ENCODE measurements at places on chromosomes 6 and 20.

GRCh38 chr20:13426870-13427269 is 205.8 kb downstream of the ISM1 start:
- no peak for DNase-seq

- no peak for DNase-seq
These were observed 16.8 kb downstream of the SRSF3 start for GRCh38 chr6:36610956-36611336.

DNA sequence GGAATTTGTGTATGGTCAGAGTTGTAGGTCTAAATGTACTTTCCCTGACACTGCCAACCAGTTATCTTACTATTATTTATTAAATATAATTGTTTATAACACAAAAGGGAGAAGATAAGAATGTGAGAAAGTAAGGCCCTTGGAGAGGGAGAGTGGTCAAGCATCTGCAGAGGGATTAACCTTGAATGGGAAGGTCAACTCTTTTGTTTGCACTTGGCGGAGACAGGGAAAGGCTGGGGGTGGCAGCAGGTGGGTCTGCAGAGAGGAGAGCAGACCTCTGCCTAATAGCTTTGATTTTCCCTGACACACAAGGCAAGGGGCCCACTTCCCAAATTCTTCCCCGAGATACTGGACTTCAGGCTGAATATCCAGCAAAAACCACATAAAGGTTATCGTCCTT is 4.2 kb downstream of the LRP11 start:
- DNase-seq, result no peak

DNA sequence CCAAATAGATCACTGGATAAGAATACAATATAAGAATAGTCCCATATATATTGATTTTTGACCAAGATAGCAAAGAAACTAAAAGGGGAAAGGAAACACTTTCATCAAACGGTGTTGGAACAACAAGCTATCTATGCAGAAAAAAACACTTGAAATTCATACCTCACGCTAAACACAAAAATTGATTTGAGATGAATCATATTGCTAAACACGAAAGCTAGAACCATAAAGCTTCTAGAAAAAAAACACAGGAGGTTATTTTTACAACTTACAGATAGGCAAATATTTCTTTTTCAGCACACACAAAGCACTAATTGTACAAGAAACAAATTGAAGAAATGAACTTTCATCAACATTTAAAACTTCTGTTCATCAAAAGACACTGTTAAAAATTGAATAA is 36.7 kb upstream of the TMEM14A start:
- DNase-seq, result no peak

DNA sequence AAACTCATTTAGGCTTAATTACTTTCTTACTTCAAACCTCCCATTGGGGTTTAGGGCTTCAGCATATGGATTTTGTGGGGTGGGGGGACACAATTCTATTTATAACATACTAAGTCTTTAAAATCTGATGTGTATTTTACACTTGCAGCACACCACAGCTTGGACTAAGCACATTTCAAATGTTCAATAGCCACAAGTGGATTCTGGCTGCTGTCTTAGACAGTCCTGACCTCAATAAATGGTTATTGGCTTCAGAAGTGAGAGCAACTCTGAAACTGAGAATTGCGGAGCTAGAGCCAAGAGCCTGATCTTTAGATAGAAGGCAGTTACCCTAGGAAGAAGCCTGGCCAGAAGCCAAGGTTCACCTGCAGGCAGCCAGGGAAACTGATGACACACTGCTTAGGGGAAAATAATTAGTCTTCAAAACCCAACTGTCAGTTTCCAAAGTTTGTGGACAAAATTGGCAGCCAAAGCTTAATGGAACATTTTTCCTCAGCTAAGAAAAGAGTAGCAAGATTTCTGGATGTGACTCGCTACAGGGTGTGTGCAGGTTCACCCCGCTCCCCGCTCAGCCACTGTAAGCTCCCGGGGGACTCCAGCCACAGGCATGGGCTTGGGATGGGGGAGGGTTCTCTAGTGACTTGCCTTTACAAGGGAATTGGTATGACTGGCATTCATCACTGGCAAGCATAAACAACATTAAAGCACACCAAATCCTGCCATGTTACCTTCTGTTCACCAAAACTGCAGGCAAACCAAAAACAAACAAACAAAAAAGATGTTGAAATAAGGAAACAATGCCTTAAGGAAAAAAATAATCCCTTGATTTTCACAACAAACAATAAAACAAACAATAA is 219.8 kb downstream of the TFAP2A start:
- DNase-seq, result no peak

- DNase-seq, result no peak
These were observed 69.4 kb downstream of the MBOAT1 start for GRCh38 chr6:20142866-20143265.

GRCh38 chr6:150159757-150160156 is 16.9 kb downstream of the PPP1R14C start:
- no peak for DNase-seq

- DNase-seq, result no peak
These were observed 24.9 kb upstream of the IRF4 start for GRCh38 chr6:366389-367297.

- no peak for DNase-seq
These were observed 23.6 kb upstream of the BTBD3 start for GRCh38 chr20:11894062-11894461.

GRCh38 chr6:149851461-149852110 is 12.6 kb downstream of the LRP11 start:
- DNase-seq, result no peak

- peak; percentile 36 for DNase-seq
These were observed 13.3 kb upstream of the MYT1 start for GRCh38 chr20:64150756-64151632.

- peak; percentile 29 for DNase-seq
These were observed 32.6 kb upstream of the SERPINB9 start for GRCh38 chr6:2935566-2936291.

- DNase-seq, result peak; percentile 22
These were observed 10.9 kb downstream of the FOXC1 start for GRCh38 chr6:1620504-1621069.

- DNase-seq, result no peak
These were observed 979 bp downstream of the ZNF133 start for GRCh38 chr20:18289306-18289705.

DNA sequence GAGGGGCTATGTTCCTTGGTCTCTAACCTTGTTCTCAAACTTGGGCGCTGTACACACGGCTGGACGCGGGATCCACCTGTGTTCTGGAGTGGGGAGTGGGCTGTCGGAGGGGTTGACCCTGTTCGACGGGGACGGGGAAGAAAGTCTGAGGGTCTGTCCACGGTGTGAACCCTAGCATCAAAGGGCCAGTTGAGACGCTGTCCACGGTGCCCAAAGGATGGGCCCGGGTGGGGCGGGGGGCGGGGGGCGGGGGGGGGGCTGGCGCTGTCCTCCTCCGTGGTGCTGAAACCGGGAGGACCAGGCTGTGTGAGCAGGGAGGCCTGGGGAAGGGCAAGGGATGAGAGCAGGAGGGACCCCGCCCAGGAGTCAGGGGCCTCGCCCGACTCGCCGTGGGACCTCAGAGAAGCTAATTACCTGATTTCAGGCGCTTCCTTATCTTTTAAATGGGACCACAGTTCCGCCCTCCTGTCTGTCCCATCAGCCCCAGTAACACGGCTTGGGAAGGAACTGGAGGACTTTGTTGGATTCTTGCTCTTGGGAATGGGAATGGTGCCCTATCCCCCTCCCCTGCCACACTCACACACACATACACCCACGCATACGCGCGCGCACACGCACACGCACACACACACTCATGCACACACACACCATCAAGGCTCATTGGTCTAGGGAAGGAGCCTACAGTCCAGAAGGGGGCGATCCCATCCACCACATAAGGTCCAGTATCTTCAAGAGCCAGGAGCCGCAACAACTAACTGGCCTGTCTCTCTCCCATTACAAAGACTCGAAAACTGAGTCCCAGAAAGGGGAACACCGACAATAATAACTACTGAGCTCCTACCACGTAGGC is 1.0 kb upstream of the VSTM2L start:
- DNase-seq, result peak; percentile 65

- DNase-seq, result no peak
These were observed 93.3 kb downstream of the CRYBG1 start for GRCh38 chr6:106453756-106454367.

DNA sequence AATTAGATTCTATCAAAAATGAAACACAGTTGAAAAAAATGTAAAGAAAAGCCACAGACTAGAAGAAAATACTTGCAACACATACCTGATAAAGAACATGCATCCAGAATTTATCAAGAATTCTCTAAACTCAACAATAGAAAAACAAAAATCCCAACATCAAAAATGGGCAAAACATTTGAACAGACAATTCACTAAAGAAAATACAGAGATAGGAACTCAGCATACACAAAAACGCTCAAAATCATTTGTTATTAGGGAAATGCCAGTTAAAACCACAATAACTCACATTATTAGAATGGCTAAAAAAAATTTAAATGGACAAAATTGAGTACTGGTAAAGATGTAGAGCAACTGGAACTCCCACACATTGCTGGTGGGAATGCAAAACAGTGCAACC is 311.0 kb upstream of the PRDM1 start:
- DNase-seq, result no peak

- peak; percentile 59 for DNase-seq
These were observed 122.3 kb downstream of the BANF2 start for GRCh38 chr20:17822039-17822438.

DNA sequence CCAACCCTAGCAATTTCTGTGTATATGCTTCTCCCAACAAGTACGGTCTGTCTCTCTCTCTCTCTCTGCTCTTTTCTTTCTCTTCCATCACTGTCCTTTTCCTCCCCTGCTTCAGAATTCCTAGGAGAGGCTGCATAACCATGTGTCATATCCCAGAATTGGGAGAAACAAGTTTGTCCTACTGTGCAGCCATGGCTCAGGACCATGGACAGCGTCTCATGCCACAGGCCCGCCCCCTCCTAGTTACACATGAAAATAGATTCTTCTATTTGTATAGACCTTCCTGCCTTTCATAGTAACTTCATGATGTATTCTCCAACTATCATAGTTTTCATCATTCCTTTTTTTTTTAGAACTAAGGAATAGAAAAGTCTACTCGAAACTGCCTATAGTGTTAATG is 98.0 kb downstream of the FNDC1 start:
- peak; percentile 55 for DNase-seq

- no peak for DNase-seq
These were observed 43.9 kb downstream of the PLCB4 start for GRCh38 chr20:9112541-9113515.

DNA sequence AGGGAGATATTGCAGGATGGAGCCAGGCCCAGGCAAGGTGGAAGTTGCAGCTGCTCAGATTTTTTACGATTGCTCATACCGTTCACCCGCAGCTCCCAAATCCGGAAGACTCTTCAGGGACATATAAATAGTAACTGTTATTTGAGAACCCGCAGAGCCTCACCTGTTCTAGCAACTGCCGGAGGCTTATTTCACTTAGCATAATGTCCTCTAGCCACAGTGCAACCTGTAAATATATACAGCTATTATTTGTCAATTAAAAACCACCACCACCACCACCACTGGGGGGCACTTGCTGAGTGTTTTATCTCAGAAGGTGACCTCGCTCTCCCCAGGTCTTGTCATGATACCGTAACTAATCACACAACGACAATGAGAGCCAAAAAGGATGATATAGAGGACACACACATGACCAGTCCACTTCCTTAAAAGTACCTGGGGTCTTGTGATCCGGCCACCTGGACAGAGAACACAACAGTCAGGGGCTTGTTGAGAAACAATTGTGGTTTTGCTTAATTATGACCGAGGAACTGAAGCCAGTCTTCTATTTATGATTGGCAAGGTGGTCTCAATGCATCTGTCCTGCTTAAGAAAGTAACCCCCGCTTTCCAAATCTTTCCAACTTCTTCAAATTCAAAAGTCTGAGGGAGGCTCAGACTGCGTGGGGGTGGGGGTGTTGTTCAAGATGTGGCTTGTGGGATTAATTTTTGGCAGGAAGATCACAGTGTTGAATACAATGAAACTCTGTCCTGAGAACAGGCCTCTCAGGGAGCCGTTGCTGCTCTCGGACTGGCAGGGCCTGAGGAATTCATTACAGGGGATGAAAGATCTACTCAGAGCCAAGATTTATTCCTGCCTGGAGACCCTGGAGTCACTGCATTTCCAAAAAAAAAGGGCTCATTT is 107.7 kb upstream of the PRND start:
- peak; percentile 41 for DNase-seq

DNA sequence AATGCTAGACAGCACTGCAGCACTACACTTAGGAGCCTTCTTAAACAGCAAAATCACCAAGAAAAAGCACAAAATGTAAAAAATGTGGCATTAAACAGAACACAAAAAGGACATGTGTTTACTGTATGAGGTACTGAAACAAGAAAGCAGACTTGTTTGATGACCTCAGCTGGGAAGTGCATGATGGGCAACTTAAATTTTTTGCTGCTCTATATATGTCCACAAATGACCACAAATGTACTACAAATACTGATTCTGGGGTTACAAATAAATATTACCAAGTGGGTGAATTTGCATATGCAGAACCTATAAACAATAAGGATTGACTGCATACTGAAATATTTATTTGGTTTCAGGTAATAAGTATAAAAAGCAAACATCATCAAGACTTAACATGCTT is 13.1 kb downstream of the RAB23 start:
- no peak for DNase-seq

GRCh38 chr20:1920826-1921225 is 25.6 kb downstream of the SIRPA start:
- DNase-seq, result no peak

GRCh38 chr6:71810880-71811279 is 75.5 kb upstream of the RIMS1 start:
- DNase-seq, result no peak

GRCh38 chr6:111871725-111872400 is 1.4 kb downstream of the FYN start:
- no peak for DNase-seq

- DNase-seq, result no peak
These were observed 366.0 kb downstream of the LAMA2 start for GRCh38 chr6:129248946-129249345.

- no peak for DNase-seq
These were observed 13.4 kb downstream of the LINC00237 start for GRCh38 chr20:21092806-21093205.

DNA sequence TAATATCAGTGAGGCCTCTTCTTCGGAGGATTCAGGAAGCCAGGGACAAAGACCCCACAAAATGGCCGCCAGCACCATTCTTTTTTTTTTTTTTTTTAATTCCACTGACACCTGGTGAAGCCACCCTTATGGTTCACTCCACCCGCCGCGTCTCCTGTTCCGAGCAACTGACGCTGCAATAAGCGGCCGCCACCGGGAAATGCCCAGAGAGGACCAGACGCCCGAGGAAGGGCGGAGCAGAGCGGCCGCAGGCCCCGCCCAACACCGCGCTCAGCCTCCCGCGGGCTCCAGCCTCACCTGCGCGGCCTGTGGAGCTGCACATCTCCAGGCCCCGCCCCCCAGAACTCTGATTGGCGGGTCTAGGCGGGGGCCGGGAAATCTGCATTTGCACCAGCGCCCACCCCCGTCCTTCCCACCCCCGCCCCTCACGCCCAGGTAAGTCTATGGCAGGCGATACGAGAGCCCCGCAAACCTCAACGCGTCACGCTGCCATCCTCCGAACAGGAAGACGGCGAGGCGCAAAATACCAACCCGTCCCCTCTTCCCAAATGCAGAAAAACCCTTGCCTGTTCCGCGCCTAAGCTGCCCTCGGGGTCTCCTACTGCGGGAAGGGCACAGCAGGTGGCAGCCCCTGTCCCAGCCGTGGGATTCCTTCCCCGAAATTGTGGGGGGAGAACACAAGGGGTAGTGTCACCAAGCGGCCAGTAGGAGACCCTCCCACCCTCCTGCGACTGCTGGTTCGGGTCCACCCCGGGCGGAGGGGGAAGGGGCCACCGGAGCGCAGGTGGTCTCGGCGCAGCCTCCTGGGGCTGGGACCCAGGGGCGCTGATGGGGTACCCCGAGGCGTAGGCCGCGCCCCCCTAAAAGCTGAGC is 960 bp downstream of the ATP9A start:
- peak; percentile 99 for DNase-seq

GRCh38 chr6:6243846-6244245 is 76.6 kb downstream of the F13A1 start:
- no peak for DNase-seq

Data from Caco-2 (cell line).